ENCODE measurements at places on chromosomes 16 and 17.

DNA sequence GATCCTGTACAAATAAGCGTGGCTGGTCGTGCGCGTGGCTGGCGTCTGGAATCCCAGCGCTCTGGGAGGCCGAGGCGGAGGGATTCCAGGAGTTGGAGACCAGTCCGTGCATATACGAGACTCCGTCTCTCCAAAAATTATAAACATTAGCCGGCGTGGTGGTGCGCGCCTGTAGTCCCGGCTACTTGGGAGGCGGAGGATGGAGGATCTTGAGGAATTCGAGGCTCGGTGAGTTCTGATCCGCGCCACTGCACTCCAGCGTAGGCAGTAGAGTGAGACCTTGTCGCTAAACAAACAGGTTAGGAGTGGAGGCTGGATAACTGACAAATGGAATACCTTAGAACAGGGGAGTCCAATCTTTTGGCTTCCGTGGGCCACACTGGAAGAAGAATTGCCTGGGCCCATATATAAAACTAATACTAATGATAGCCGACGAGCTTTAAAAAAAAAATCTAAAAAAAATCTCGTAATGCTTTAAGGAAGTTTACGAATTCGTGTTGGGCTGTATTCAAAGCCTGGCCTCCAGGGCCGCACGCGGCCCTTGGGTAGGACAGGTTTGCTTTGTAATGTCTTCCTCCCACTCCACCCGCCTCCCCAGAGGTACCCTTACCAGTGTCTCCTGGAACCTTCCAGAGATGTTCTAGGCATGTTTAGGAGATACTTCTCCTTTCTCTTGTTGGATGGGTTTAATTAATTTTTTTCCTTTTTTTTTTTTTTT is 909 bp upstream of the RSL1D1 start:
- no peak for DNase-seq

- peak; percentile 79 for DNase-seq
Measured at GRCh38 chr17:74770498-74771318, 5.4 kb downstream of the NAT9 start.

- DNase-seq, result no peak
Measured at GRCh38 chr17:74512036-74512435, 19.2 kb downstream of the CD300LB start.

DNA sequence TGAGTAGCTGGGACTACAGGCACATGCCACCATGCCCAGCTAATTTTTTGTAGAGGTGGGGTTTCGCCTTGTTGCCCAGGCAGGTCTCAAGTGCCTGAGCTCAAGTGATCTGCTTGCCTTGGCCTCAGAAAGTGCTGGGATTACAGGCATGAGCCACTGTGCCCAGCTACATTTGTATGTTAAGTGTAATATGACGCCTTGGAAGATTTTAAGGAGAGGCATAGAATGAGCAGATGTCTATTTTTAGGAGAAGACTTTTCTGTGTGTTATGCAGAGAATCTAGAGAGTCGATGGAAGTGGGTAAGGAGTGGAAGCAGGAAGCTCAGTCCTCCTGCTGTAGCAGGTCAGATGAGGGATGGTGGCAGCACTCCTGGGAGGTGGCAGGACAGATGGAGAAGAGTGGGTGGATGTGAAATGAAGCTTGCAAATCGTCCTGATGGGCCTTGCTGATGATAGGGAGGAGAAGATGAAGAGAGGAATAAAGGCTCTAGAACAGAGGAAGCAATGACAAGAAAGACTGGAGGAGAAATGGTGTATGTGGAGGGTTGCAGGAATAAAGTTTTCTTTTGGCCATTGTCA is 125.3 kb downstream of the SHISA6 start:
- DNase-seq, result no peak

- DNase-seq, result no peak
Measured at GRCh38 chr17:956905-957304, 22.7 kb downstream of the NXN start.

GRCh38 chr17:63930951-63931575 is 1.1 kb downstream of the CD79B start:
- peak; percentile 51 for DNase-seq

DNA sequence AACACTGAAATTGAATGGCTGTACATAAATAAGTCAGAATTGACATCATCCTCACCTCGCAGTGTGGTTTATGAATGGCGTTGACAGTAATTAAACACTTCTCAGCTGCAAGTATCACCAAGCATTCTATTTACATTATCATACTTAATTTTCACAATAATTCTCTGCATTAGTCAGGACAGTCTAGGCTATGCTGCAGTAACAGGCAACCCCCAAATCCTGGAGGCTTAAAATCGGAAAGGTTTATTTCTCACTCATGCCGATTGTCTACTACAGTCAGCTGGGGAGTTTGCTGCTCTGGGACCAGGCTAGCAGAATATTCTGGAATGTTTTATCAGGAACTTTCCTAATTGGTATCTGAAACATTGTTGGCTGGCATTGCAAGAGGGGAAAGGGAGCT is 493.2 kb upstream of the ERCC4 start:
- DNase-seq, result no peak

DNA sequence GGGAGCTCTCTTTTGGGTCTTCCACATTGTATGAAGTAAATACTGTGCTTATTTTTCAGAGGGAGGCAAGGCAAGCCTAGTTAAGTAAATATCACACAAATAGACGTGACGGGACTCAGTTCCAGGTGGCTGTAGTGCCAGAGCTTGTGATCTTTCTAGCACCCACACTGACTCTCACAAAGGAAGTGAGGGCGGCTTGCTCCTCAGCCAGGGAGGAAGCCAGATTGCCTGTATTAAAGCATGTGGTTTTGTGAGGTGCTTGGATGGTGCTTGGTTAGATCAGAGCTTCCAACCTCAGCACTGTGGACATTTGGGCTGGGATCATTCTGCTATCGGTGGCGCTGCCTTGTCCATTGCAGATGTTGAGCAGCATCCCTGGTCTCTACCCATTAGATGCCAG is 80.1 kb downstream of the VAT1L start:
- DNase-seq, result no peak

DNA sequence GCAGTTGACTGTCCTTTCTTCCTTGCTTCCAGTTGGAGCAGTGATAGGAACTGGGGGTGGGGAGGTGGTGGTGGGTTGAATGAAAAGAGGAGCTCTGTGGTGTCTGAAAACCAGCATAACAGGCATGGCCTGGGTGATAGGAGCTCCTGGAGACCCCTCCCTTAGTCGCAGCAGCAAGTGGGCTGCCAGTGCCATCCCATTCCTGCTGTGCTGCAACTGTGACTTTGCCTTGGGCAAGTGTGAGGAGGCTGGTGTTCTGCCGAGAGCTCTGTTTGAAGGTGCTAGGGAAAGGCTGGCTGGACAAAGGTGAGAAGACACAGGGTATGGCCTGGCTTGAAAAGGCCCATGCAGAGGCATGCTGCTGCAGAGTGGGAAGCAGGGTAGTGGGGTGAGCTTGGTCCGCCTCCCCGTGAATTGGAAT is 2.7 kb upstream of the CDK5R1 start:
- no peak for DNase-seq

GRCh38 chr16:82368041-82368440 is 198.0 kb upstream of the MPHOSPH6 start:
- DNase-seq, result no peak

DNA sequence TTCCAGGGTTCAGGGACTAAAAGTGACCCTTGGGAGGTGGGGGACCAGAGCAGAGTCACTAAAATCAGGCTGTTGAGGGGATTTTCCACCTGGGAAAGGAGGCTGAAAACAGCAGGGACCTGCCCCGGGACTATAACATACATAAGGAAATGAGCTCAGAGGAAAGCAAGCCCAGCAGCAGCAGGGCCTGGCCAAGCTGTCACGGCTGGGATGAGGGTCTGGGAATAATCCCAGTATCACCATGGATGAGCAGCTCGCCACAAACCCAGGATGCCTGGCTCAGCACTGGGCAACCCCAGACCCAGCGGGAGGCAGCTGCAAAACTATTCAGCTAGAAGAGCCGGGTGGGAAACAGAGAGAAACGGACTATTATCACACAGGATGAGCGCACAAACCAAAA is 72.4 kb downstream of the RPH3AL start:
- DNase-seq, result no peak

GRCh38 chr17:77959126-77959925 is 823 bp downstream of the TNRC6C start:
- peak; percentile 27 for DNase-seq

Measured in activated CD4-positive, alpha-beta T cell treated with anti-CD3 and anti-CD28 coated beads, Interleukin-2, amount 50 U/mL, for 1 hour (primary cell).